Astrocyte (in vitro differentiated cells and primary cell): ENCODE measurements at places on chromosomes 12 and 14.

DNA sequence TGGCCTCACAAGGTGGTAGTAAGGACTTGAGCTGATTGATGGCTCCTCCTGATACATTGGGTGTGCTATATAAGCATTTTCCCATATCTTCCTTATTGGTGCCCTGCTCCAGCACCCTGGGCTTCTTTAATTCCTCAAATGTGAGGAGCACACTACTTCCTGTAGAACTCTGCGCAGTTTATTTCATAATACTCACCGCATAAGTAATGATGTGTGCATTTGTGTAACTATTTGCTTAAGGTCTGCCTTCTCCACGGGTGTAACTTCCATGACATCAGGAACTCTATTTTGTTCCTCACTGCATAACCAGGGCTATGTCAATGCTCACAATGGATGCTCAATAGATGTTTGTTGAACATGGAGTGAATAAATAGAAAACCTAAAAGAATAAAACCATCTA lies 392.2 kb downstream of the SEC23A start:
- no peak for DNase-seq
- H3K4me1 ChIP-seq = no peaks in the 10 kb centered on the region
- no peak overlapping the region for H3K27ac ChIP-seq
- H3K36me3 ChIP-seq = no peaks in the 10 kb centered on the region

DNA sequence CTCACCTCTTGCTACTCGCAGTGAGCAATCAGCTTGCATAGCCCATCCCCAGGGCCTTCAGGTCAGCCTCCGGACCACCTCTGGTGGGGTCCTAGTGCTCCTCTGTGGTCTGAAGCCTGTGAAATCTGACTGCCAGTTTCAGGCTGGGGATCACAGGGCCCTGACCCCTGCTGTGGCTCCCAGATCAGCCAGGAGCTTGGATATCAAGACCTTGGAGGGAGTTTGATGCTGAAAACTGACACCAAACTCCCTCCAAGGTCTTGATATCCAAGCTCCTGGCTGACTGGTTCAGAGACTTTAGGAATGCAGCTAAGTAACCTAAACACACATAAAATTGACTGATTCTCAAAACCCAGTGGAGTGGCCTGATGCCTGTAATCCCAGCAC lies 19.8 kb upstream of the DHRS4 start:
- H3K27me3 ChIP-seq = no peaks in the 10 kb centered on the region
- no peak for DNase-seq
- H3K27ac ChIP-seq = no peak overlapping the region
- no peak overlapping the region for H3K4me3 ChIP-seq

GRCh38 chr12:14185427-14186192 lies 179.9 kb upstream of the ATF7IP start:
- H3K27ac ChIP-seq = no peak overlapping the region
- H3K27me3 ChIP-seq = no peaks in the 10 kb centered on the region
- H3K4me1 ChIP-seq = no peaks in the 10 kb centered on the region
- DNase-seq = peak; percentile 6
- H3K4me3 ChIP-seq = no peak overlapping the region

- no peaks in the 10 kb centered on the region for H3K27me3 ChIP-seq
- H3K4me3 ChIP-seq = peak overlapping the region; percentile 95
- H3K36me3 ChIP-seq = no peaks in the 10 kb centered on the region
Measured at GRCh38 chr12:69469854-69470188, 367 bp upstream of the FRS2 start.

DNA sequence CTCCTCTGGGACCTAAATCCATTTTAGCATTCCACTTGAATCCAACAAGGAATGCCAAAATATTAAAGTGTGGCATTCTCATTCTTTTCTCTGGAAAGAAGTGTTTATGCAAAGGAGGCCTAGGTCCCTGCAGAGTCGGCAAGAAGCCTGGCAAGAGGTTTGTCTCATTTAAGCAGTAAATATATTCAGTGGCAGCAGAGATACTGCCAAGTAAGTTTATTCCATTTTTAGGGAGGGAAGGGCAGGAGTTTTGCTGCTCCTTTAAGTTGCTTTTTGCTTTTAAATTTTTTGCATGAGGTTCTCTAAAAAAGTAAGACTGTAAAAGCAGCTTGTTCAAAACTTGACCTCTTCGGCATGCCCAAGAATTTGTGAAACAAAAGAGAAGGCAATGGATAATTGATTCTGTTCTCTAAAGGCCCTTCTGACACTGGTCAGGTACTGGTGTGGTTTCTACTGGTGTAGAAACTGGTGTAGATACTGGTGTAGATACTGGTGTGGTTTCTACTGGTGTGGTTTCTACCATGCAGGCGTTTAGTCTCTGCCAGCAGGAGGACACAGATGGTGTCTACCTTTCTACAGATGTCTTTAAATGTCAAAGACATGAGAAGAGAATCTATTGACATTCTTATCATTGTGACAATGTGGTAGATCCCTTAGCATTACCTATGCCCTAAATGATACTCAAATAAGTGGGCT lies 107.3 kb downstream of the SAMD4A start:
- H3K36me3 ChIP-seq = no peaks in the 10 kb centered on the region
- H3K27me3 ChIP-seq = no peaks in the 10 kb centered on the region
- DNase-seq = no peak
- no peak overlapping the region for H3K4me3 ChIP-seq

- H3K4me1 ChIP-seq = no peaks in the 10 kb centered on the region
- DNase-seq = peak; percentile 6
- H3K4me3 ChIP-seq = no peak overlapping the region
Measured at GRCh38 chr12:103771466-103771865, 69.6 kb downstream of the NT5DC3 start.

DNA sequence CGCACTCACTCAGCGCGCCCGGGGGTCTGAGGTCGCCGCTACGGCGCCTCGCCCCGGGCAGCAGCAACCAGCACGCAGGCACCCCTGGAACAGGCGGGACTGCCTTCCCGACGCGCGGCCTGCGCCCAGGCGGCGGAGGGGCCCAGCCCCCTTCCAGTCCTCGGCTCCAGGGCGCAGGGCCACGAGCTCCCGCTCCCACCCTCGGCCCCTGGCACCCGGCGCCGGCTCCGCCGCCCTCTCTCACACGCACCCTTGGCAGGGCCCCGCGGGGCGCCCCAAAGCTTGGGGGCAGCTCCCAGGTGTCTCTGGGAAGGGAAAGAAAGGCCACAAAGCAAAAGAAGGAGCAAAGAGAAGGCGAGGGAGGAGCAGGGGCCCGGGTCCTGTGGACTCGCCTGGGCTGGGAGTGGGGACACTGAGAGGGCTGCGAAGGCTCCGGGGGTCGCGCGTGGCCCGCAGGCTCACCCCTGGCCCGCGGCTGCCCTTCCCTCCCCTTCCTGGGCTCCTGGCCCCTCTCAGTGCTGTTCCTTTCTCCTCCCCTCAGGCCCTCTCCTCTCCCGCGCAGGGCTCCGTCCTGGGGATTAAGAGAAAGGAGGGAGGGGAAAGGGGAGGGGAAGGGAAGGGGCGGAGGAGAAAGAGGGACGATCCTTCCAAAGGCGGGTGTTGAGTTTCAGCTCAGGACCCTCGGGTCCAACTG lies 907 bp upstream of the EFS start:
- H3K4me1 ChIP-seq = peaks cover 14% of the 10 kb centered on the region
- no peaks in the 10 kb centered on the region for H3K36me3 ChIP-seq
- peak overlapping the region; percentile 58 for H3K4me3 ChIP-seq
- DNase-seq = peak; percentile 68

GRCh38 chr14:94292872-94293577 lies at the start of gene SERPINA10:
SERPINA10 (minus strand) TSS chr14:94293268; CDS start chr14:94290593, 2,675 bp downstream.
- no peaks in the 10 kb centered on the region for H3K27me3 ChIP-seq
- no peaks in the 10 kb centered on the region for H3K4me1 ChIP-seq
- no peak within 1 kb of the TSS for H3K4me3 ChIP-seq
- DNase-seq = no peak
- H3K27ac ChIP-seq = no peak within 1 kb of the TSS
- H3K36me3 ChIP-seq = no peaks in the 10 kb centered on the region

GRCh38 chr12:123118497-123118896 lies 32.4 kb downstream of the PITPNM2 start:
- peaks cover 21% of the 10 kb centered on the region for H3K4me1 ChIP-seq
- H3K27me3 ChIP-seq = no peaks in the 10 kb centered on the region
- no peak overlapping the region for H3K27ac ChIP-seq
- H3K4me3 ChIP-seq = no peak overlapping the region

- H3K27ac ChIP-seq = no peak overlapping the region
- no peak for DNase-seq
- no peaks in the 10 kb centered on the region for H3K27me3 ChIP-seq
- H3K4me1 ChIP-seq = peaks cover 2% of the 10 kb centered on the region
- no peaks in the 10 kb centered on the region for H3K36me3 ChIP-seq
- no peak overlapping the region for H3K4me3 ChIP-seq
Measured at GRCh38 chr14:71475916-71476315, 456.3 kb upstream of the RGS6 start.

DNA sequence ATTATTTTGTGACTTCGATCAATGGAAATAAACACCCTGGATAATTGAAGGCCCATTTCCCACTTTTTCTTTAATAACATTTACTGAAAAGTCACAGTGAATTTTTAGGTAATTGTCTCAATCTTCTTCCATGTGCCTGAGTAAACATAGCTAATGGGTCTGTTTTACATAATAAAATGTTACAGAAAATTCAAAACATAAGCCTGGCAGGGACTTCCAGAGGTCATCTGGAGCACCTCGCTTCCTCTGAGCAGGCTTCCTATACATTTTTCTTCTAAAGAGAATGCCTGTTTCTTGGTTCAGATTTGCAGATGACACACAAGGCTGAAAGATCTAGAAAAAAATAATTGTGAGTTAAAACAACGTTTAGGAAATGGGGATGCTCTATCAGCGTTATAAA lies 183.8 kb upstream of the PDE3A start:
- H3K4me3 ChIP-seq = no peak overlapping the region
- H3K4me1 ChIP-seq = no peaks in the 10 kb centered on the region
- H3K27ac ChIP-seq = no peak overlapping the region

- no peaks in the 10 kb centered on the region for H3K27me3 ChIP-seq
- no peak for DNase-seq
- H3K4me1 ChIP-seq = peaks cover 7% of the 10 kb centered on the region
- H3K36me3 ChIP-seq = no peaks in the 10 kb centered on the region
Measured at GRCh38 chr12:71870416-71870815, 30.9 kb downstream of the TBC1D15 start.

DNA sequence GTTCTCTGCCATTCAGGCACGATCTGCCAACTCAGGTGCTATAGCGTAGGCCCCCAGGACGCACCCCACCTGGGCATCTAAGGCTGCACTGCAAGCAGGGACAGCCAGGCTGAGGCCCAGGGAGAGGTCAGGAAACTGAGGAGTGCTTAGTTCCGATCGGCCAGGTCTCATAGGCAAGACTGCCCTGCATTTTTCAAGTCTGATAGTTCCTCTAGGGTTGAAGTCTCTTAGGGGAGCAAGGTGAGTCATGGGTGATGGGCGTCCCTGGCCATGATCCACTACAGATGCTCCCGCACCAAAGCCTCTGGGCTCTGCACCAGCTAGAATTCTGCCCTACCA lies 13.2 kb downstream of the NOPCHAP1 start:
- H3K27ac ChIP-seq = no peak overlapping the region
- H3K27me3 ChIP-seq = no peaks in the 10 kb centered on the region
- no peak for DNase-seq
- no peaks in the 10 kb centered on the region for H3K4me1 ChIP-seq

DNA sequence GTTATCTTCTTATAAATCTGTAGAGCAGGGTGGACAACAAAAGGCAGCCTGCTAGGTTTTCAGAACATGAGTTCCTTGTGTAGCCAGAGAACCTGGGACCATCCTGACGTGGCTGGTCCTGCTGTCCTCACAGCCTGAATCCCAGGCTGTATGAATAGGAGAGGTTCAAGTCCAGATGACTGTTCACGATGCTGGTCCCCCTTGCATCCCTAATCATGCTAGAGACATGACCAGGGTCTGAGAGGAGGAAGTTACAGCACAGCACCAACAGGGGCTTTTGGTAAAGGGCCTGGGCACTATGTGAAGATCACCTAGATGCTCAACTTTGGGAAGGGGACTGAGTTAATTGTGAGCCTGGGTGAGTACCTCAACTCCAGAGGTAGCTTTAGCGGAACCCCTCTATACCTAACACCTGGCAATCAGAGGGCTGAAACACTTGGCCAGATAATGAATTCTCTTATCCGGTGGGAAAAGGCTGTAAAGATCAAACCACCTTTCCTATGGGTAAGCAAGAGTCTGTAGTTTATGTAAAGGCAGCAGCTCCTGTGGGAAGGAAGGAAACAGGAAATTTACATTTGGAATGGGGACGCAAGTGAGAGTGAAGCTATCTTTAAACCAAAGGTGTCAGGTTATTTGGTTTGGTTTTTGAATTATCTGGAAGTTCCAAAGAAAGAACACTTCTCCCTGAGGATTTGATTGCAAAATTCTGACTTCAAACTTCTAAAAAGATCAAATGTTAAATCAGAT lies 112.8 kb downstream of the DAD1 start:
- H3K4me3 ChIP-seq = no peak overlapping the region
- peaks cover 15% of the 10 kb centered on the region for H3K4me1 ChIP-seq
- no peaks in the 10 kb centered on the region for H3K36me3 ChIP-seq
- no peak for DNase-seq
- H3K27ac ChIP-seq = no peak overlapping the region

- no peaks in the 10 kb centered on the region for H3K27me3 ChIP-seq
- DNase-seq = no peak
- H3K4me3 ChIP-seq = no peak overlapping the region
- peaks cover 16% of the 10 kb centered on the region for H3K4me1 ChIP-seq
Measured at GRCh38 chr14:65228436-65228835, 126.1 kb upstream of the MAX start.

GRCh38 chr14:26594756-26595545 lies 2.9 kb downstream of the NOVA1 start:
- no peak overlapping the region for H3K4me3 ChIP-seq
- no peaks in the 10 kb centered on the region for H3K4me1 ChIP-seq
- DNase-seq = no peak
- H3K36me3 ChIP-seq = no peaks in the 10 kb centered on the region

DNA sequence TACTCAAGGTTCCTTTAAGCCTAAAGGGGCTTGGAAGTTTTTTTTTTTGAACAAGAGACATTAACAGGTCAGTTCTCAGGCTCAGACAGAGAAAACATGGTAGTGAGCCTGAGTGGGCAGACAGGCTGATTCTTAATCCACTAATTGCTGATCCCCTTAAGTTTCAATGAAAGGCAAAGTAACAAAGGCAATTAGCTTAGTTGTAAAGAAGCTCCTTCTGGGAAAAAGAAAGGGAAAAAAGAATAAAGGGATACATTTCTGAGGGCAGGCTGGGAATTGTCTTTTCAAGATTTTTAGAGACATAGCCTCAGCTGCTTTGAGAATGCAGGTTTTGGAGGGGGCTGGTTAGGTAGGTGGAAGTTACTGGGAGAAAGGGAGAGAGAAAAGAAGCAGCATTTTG lies 133.8 kb downstream of the CFAP54 start:
- no peaks in the 10 kb centered on the region for H3K4me1 ChIP-seq
- H3K4me3 ChIP-seq = no peak overlapping the region
- no peak for DNase-seq
- no peak overlapping the region for H3K27ac ChIP-seq

GRCh38 chr14:102732924-102733323 lies 44.3 kb upstream of the TRAF3 start:
- H3K4me3 ChIP-seq = no peak overlapping the region
- no peaks in the 10 kb centered on the region for H3K27me3 ChIP-seq
- no peak overlapping the region for H3K27ac ChIP-seq
- H3K36me3 ChIP-seq = peaks cover 6% of the 10 kb centered on the region
- no peak for DNase-seq
- H3K4me1 ChIP-seq = no peaks in the 10 kb centered on the region

DNA sequence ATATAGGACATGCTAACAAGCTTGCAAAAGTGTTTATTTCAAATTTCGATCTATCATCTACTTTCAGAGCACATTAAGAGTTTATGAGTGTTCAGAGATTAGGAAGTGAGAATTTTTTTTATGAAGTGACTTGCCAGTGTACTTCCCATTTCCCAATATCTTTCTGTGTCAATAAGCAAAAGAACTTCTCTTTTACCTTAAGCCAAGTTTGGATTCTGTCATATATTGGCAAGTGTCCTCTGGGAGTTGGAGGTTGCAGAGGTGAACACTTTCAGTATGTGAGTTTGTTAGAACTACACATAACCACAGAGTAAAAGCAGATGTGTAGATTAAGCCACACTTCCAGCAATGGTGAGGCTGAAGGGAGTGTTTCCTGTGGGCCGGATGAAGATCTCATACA lies 16.6 kb upstream of the KLRF1 start:
- DNase-seq = no peak
- no peaks in the 10 kb centered on the region for H3K36me3 ChIP-seq
- no peak overlapping the region for H3K4me3 ChIP-seq
